ENCODE measurements at places on chromosomes 7 and 10.

- peak; percentile 54 for DNase-seq
Measured at GRCh38 chr10:26407406-26407969, 30.7 kb upstream of the APBB1IP start.

- no peak for DNase-seq
Measured at GRCh38 chr10:62244088-62244487, 24.6 kb downstream of the RTKN2 start.

GRCh38 chr7:54541669-54542625, at the start of gene VSTM2A:
VSTM2A (plus strand) TSS chr7:54542375; CDS start chr7:54542731, 356 bp downstream.
- DNase-seq, result no peak

- DNase-seq, result no peak
Measured at GRCh38 chr7:2143981-2144595, 88.7 kb downstream of the MAD1L1 start.

DNA sequence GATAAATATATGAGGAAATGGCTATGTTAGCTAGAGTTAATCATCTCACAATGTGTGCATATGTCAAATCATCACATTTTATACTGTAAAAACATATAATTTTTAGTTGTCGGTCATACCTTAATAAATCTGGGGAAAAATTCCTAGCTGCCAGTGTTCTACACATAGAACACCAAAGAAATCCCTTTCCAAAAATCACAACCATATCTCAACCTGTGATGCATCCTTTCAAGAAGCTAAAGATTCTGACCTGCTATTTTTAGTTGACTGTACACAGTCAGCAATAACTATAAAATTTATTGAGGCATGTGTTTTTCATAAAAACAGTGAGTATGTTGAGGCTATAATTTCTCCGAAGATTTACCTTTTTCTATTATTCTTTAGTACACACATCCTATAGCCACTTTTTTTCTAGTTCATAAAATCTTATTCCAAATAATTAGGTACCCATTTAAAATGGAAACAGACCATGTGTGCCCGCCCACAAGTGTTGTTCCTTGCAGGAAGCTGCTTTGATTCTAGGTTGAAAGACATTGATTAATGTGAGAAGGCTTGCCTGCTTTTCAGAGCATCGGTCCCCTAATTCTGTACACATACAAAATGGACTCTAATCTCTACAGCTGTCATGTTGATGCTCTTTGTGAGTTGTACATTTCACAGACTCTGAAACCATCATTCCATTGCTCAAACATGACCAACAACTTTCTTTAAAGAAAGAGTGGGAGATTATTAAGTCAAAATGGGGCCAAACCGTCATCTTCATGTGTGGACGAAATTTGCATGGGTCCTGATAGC, 117.5 kb upstream of the LRRN3 start:
- no peak for DNase-seq

All from CD4-positive, alpha-beta T cell treated with Interferon gamma for 1 hour (primary cell).